ENCODE measurements at places on chromosomes 2 and 18.

- no peak for DNase-seq
Observed at GRCh38 chr2:37287966-37288365, 36.7 kb downstream of the PRKD3 start.

GRCh38 chr2:203533676-203534591 lies 1.2 kb downstream of the RAPH1 start:
- no peak for DNase-seq

DNA sequence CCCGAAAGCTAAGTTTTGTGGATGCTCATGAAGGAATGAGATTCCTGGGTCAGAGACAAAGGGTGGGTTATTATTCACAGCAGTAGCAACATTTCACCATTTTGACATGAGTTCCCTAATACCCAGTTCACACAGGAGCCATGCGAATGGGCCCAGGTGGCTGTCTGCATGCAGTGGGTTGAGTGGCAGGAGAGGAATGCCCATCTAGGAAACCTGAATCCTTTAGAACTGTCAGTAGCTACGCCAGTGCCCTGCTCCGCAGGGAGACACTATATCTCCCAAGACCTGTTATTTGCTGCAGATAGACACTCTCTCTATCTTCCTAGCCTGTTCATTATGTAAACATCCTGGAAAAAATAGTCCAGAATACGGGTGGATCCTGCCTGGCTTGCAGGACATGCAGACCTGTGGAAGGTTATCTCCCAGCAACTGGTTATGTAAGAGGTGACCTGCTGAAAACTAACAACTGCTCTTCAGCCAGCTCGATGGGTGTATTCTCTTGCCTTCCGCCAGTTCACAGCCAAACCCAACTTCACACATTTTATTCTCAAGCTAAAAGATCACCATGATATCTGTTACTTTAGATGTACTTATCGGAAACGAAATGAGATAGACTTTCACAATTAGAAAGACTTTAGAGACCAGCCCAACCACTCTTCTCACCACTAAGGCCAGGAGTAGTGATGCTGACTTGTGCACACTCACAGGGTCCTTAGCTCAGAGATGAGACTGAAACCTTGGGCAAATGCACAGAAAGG lies 59.1 kb downstream of the MBP start:
- no peak for DNase-seq

DNA sequence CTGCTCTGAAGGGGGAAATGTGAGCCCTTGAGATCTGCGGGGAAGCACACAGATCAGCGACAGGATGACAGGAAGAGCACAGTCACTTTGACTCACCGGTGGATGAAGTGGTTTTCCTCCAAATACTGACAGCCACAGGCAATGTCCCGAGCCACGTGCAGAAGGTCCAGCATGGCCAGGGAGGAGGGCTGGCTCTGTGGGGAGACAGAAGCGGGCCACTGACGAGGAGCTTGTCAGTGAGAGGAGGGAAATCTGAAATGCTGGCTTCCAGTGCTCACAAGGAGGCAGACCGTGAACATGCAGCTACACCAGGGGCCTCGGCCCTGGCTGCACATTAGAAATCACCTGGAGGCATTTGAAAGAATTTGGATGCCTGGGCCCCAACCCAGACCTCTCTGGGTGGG lies 98.7 kb downstream of the CLIP4 start:
- no peak for DNase-seq

DNA sequence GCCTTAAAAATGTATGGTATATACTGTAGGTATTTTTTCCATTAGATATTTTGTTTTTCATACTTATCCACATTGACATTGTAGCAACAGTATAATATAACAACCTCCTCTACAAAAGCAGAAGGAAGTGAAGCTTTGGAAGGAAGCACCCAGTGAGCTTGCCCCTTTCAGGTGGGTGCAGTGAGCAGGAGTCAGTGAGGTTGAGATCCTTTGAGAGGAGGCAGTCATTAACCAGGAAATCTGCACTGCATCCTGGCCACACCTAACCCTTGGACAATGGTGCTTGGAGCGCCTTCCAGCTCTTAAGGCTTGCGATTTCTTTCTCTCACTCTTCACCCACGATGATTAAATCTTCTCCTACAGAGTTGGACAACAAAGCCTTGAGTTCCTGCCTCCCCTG lies 13.9 kb downstream of the IL37 start:
- no peak for DNase-seq

DNA sequence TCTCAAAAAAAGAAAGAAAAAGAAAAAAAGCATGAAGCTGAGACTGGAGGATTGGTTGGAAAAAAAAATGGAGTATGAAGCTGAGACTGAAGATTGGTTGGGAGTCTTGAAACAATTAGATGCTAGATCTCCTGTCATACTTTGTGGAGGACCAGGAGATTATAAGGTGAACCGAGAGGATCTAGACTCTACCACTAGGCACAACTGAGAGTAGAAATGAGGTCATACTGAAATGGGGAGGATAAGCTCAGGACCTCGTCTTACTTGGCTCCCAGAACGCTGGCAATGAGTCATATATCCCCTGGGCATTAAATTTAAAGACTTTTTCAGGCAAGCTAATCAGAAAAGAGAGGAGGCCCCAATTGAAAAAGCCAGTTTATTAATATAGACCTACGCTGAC lies 3.3 kb upstream of the ORC2 start:
- no peak for DNase-seq

DNA sequence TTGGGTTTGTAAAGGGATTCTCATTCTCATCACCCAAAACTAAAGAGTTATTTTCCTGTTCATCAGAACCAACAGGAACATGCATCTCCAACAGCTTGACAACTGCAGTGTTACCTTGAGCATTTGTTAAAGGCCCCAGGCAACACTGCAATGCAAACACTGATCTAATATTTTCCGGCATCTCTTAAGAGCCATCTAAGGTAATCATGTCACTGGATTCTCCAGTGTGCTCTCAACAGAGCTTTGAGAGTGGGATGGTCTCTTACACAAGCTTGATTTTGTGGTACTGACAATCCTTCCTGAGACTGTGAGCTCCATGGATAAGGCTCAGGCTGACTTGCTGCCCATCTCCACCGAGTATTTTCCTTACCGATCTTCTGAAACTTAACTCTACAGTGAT lies 90.5 kb upstream of the ITGB6 start:
- no peak for DNase-seq

- DNase-seq = no peak
Observed at GRCh38 chr2:20620696-20621365, 30.1 kb downstream of the HS1BP3 start.
